ENCODE measurements at places on chromosomes 3 and 15.

GRCh38 chr3:72559385-72559784 lies 288.9 kb downstream of the SHQ1 start:
- no peak for DNase-seq

DNA sequence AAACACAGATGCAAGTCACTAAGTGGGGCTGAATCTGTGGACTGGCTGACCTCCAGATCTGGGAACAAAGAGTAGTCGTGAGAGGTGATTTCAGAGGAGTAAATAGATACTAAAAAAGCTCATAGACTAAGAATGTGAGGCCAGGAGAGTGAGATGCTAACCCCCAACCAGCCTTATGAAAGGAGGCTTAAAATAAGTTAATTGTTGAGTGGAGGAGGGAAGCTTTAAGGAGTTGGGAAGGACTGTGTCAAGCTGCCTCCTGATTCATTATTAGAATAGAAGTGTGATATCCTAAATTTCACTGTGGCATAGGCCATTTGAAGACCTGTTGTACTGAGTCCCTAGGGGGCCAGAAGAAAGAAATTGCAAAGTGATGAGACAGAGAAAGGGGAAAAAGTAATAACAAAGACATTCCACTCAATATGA lies 107.6 kb downstream of the RBPMS2 start:
- no peak for DNase-seq

DNA sequence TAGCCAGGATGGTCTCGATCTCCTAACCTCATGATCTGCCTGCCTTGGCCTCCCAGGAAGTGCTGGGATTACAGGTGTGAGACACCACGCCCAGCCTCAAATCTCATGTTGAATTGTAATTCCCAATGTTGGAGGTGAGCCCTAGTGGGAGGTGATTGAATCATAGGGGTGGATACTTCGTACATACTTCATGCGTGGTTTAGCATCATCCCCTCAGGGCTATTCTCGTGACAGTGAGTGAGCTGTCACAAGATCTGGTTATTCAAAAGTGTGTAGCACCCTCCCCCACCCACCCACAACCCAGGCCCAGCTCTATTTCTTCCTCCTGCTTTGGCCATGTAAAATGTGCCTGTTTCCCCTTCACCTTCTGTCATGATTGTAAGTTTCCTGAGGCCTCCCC lies 236.9 kb upstream of the IL12A start:
- DNase-seq = no peak

- DNase-seq = no peak
Observed at GRCh38 chr3:42505128-42505848, 2.8 kb downstream of the VIPR1 start.

GRCh38 chr3:72538070-72538745 lies 310.0 kb downstream of the SHQ1 start:
- DNase-seq = no peak

GRCh38 chr3:78970656-78971055 lies 797.1 kb downstream of the ROBO1 start:
- DNase-seq = no peak

DNA sequence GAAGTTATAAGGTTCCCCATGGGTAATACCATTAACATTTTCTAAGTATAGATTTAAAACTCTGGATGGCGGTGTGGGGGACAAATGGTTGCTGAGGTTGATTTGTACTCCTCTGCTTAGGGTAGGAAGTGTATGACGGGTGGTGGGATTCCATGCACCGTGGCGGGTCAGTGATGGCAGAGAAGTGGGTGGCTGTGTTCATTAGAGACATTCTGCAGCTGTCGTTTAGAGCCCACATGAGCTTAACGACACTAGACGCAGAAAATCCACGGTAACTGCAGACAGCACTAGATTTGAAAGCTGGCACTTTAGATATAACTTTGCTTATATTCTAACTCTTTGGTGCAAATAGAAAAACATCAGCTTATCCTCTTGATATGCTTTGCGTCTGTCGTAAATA lies 37.5 kb downstream of the SGO1 start:
- DNase-seq = no peak

GRCh38 chr3:161737171-161737570 lies 240.6 kb downstream of the OTOL1 start:
- no peak for DNase-seq

GRCh38 chr3:46399098-46399497 lies 7.8 kb downstream of the CCR5AS start:
- DNase-seq = no peak

GRCh38 chr3:14689247-14689980 lies 14.5 kb downstream of the C3orf20 start:
- DNase-seq = no peak

- DNase-seq = no peak
Observed at GRCh38 chr3:193271101-193271840, 30.2 kb downstream of the PLAAT1 start.

DNA sequence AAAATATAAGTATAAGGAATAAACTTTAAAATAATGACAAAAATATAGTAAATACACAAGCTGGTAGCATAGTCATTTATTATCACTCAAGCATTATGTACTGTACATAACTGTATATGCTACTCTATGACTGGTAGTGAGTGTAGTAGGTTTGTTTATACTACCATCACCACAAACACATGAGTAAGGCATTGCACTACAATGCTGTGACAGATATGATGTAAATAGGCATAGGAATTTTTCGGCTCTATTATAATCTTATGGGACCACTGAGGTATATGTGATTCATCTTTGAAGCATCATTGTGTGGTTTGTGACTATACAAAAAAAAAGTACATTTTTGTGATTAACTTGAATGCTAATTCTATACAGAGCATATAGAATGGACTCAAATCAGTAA lies 35.3 kb upstream of the FBN1 start:
- DNase-seq = no peak

- DNase-seq = no peak
Observed at GRCh38 chr15:92324101-92324963, 69.3 kb upstream of the ST8SIA2 start.

DNA sequence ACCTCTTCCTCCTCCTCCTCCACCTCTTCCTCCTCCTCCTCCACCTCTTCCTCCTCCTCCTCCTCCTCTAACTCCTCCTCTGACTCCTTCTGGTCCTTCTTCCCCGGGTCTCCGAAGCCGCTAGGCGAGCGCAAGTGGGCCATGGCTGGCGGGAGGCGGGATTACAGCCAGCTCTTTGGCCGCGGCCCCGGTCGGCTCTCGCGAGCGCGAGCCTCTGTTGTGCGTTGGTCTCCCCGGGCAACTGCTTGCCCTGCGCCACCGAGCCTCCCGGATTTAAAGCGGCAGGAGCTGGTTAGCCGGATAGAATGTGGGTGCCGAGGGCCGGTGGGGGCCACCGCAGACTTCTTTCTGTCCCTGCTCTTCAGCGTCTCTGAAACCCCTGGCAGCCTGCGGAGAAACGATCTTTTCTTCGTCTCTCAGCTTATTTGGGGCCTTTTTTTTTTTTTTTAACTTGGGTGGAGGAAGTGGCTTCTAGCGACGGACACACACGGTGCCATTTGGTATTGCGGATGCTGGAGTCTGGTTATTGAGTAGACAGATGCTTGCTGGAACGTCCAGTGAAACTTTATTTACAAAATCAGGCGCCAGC lies at the start of gene ERICH6:
TSS of gene ERICH6 (minus strand) at position 165 of the 589 bp plus-strand sequence. CDS start at position 143, 22 bp downstream.
- DNase-seq = peak; percentile 77

DNA sequence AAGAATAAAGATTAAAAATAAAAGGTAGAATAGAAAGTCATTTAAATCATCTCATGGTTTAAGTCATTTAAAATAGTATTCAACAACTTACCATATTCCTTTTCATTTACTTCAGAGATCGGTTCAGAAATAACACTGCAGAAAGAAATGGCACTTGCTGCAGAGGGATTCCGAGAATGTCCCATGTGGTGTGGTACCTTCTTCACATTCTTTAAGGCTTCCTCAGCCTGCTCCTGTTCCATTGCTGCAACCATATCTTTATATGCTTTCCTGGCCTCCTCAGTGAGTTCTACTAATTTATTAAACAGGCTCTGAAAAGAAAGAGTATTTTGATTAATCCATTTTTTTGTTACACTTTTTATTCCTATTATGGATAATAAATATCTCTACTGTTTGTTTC lies 32.6 kb upstream of the SHC4 start:
- no peak for DNase-seq

DNA sequence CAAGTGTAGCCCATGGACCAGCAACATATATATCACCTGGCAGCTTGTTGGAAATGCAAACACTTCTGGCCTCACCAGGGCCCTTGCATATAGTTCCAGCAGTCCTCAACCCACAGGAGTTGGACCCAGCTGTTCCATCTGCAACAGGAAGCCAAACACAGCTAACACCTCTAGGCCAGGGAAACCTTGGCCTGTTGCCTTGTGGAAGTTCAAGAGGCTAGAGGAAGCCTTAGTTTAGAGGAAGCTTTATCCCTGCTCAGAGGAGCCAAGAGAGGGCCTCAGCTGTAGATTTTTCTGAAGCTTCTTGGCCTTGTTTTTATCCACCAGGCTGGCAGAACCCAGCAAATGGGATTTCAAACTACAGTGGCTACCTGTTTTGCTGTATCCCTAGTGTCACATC lies 11.4 kb downstream of the FHIT start:
- DNase-seq = no peak

GRCh38 chr15:83283813-83284558 lies 478 bp downstream of the BNC1 start:
- DNase-seq = no peak

DNA sequence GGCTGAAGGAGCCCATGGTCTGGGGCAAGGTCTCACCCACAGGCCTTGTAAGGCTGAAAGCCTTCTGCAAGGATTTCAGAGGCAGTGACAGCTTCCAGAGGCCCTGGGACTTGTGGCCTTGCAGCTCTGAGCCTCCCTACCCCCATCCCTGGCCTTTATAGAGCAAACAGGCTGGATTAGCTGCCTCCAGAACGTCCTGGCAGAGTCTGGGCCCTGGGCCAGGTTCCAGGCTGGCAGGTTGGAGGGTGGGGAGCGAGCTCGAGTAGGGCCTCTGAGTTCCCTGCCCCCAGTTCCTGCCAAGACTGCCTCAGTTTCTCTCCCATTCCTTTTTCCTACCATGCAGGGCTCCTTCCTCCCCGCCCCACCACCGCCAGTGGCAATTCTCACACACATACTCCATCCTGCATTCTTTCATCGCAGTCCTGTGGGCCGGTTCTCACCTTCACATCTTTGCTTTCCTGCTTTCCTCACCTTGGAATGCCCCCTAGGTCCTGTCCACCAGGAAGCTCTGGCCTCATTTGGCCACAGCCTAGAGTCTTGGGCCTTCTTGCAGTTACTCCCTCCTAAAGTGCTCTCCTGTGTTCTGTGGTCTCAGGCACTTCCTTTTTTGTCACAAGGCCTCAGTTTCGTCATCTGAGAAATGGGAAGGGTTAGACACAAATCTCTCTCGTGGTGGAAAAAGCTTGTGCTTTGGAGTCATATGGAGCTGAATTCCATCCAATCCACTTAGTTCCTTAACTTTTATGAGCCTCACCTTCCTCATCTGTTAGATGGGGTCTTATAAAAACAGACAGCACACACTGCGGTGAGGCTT lies 2.7 kb downstream of the LMAN1L start:
- DNase-seq = no peak

DNA sequence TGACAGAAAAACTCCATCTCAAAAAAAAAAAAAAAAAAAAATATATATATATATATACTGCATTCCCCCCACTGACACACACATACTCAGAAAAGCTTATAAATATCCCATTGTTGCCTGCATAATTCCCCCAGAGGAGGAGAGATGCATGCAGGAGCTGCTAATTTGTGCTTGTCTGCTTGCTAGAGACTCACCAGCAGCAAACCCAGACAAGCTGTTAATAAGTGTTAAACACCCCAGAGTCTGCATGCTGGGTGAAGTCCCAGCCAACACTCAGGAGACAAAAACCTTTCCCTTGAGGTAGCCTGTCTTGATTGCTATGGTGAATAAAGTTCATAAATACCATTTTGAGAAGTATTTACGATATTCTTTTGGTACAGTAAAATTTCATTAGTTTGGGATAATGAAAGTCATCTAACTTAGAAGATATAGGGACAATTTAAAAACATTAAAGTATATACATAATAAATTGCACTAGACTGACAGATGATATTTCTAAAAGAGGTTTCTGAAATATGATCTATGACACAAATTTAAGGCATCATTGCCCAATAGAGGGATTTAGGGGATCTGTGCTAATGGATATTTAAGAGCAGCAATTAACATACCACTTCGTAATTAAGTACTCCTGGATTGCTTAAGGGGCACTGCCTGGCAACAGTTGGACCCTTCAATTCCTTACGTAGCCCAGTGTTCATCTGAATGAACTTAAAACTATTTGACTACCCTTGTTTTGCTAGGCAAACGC lies 400.0 kb upstream of the C2CD4B start:
- DNase-seq = no peak

DNA sequence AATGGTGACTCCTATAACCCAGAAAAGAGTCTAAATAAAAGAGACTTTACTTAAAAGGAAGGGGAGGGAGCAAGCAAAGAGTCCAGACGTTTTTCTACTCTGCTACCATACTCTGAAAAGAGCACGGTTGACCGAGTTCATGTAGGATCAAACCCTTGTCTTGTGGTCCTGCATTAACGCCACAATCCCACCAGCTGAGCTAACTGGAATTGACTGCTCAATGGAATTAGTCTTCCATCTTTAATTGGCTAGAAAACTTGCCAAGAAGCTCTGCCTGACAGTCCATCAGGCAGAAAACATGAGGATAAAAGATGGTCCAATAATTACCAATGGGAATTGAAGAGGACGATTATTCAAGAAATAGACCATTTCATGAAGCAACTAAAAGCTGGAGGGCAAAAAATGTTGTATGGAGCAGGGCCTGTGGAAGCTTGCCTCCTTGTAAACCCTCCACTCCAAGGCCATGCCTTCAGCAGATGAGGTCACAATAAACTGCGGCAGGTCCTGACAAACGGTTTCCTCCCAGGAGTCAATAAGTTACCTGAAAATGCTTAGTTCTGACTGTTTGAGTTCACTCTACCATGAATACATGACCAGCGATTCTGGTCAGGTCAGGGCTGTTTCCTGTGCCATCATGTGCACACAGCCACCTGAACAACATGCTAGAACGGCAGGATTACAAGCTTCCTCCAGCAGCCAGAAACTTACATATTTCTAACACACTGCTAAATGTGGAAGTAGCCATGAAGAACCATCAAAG lies 35.6 kb upstream of the ARHGEF3 start:
- no peak for DNase-seq

- DNase-seq = no peak
Observed at GRCh38 chr15:77085297-77085696, 14.4 kb upstream of the TSPAN3 start.
